NCI-H2081 (cell line): ENCODE measurements at places on chromosomes 5 and 9.

DNA sequence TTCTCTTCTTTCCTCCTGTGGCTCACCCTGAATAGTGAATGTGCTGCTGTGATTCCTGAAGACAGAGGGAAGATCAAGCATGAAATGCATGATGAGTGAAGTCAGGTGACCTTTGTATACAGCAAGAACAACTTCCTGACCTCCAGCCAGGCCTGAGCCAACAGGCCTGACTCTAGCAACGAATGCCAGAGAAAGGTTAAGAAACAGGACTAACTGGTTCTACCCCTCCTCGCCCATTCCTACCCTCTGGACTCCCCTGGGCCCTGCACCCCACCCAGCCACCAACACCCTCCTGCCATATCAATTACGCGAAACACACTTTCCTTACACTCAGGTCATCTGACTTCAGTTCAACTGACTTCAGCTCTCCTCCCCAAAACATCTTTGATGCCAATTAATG, 4.9 kb downstream of the SUSD1 start:
- no peak for DNase-seq

DNA sequence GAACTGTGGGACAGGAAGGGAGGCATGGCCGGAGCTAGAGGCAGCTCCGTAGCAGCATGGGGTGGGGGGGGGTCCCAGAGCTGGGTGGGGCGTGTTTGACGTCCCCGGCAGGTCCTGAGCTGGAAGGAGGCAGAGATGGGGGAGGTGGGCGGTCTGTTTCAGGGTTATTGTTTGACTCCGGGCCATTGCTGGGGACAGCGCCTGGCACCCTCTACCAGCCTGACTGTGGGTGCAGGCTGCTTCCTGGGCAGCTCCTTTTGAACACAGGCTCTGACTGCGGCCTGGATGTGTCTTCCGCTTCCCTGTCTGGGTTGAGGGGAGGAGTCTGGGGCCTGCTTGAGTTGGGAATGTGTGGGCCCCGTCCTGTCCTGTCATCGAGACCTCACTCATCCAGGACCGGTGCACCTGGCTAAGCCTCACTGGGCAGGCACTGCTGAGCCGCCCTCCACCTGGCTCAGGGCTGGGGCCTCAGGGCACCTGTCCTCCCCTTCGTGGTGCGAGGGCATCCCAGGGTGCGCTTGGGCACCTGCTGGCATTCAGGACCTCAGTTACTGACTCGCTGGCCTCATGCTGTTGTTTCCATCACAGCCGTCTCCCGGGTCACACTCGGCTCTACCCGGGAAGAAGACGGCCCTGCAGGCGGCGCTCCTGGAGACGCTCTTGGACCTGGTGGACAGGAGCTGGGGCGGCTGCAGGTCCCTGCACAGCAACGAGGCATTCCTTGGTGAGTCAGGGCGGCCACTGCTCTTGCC, 26.5 kb downstream of the CEP72 start:
- DNase-seq = no peak

DNA sequence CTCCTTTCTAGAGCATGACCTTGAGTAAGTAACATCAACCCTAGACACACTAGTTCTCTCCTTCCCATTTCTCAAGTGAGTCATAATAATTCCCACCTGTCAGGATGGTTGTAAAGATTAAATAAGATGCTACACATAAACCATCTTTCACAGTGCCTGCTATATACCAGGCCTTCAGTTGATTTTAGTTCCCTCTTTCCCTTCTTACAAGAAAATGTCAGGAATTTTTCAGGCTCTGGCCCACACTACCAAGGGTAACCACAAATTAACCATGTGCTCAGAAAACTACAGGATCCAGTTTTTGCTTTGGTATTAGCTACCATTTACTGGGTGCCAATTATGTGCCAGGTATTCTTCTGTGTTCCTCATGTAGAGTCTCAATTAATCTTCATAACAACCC, 42.7 kb upstream of the RARS1 start:
- DNase-seq = no peak

GRCh38 chr5:170114271-170114670, 8.6 kb downstream of the FOXI1 start:
- no peak for DNase-seq

- DNase-seq = no peak
These were observed 129.4 kb upstream of the RASA1 start for GRCh38 chr5:87138091-87138805.

DNA sequence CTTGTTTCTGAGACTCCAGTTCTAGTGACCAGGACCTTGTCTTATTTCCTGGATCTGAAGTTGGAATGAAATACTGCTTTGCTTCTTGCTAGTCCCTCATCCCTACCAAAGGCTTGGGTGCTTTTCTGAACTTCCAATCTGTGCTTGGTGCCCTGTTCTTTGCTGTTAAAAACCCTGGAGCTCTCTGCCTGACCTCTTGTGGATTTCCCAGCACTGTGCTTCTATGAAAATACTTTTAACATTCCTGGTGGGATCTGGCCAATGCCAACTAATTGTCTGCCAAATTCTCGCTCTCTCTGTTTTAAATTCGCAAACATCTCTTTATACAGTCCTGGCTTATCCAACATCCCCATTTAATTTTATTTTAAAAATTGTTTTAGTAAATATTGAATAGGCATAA, 26.7 kb upstream of the CSNK1G3 start:
- DNase-seq = no peak
